ENCODE measurements at places on chromosomes 1 and 21.

GRCh38 chr1:117092594-117092993 is 29.0 kb downstream of the TRIM45 start:
- no peak for DNase-seq

GRCh38 chr1:177914603-177915002 is 55.3 kb downstream of the SEC16B start:
- no peak for DNase-seq

GRCh38 chr1:154276797-154277196 is 4.4 kb downstream of the HAX1 start:
- no peak for DNase-seq

DNA sequence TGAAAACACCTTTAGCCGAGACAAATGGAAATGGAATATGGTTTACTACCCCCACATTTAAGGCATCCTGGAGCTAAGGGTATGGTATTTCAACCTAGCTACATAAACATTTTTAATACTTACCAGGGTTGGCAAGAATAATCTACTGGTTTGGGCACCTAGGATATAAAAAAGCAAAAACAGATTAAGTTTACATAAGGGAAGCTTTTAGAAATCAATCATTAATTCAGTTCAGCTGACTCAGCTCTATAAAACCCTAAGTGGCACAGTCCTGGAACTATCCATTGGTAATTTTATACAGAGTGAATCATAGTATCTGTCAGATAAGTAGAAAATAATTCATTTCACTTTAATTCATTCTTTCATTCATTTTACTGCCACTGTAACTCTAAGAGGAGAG is 355.2 kb downstream of the VAV3 start:
- no peak for DNase-seq

DNA sequence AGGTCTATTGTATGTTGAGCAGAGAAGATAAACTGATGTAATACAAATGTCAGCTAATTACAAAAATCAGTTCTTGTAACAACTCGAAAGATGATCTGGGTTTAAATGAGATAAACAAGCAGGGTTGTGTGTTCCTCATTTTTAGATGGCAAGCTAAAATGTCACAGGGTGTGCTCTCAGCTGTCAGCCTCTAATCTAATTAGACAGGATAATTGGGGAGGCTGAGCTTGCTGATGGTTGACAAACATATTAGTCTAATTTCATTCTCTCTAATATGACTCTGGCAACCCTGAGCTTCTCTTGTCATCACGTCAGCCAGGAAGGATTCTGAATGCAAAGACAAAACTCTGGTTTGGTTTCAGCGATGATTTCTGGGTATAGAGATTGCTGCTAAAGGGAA is 335.3 kb upstream of the KAZN start:
- DNase-seq: no peak

DNA sequence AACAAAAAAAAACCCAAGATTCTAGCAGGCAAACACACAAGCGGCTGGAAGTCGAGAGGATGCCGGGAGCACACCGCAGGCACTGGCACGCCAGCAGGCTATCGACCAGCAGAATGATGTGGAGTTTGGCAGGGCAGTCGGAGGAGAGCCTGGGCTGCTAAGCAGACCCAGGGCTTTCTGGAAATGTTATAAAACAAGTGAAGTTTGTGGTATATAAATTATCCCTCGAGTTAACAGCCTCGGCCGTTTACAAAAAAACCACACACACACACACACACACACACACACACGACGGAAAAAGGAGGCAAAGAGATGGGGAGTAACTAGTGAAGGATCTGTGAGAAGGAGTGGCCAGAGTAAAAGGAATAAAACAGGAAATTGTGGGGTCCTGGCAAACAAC is 87.2 kb upstream of the IVNS1ABP start:
- DNase-seq: no peak

DNA sequence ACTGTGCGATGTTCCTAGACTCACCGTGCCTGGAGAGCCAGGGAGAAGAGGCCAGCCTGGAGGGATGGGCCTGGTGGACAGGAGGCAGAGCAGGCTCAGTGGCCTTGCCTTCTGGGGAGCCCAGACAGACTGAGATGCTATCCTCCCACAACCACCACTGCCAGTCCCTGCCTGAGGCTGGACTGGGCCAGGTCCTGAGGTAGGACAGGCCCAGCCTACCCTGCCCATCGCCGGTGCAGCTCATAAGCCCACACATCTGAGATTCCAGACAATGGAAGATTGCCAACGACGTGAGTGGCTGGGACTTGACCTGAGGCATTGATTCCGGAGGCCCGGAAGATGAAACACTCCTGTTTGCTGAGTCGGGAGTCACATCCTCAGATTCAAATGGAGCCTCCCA is 5.8 kb downstream of the CLEC20A start:
- DNase-seq: no peak

- DNase-seq: no peak
Measured at GRCh38 chr1:39386997-39387396, 104.4 kb upstream of the BMP8A start.

- no peak for DNase-seq
Measured at GRCh38 chr1:18776777-18777176, 82.7 kb downstream of the TAS1R2 start.

- DNase-seq: no peak
Measured at GRCh38 chr1:156281693-156282478, 739 bp downstream of the SMG5 start.

DNA sequence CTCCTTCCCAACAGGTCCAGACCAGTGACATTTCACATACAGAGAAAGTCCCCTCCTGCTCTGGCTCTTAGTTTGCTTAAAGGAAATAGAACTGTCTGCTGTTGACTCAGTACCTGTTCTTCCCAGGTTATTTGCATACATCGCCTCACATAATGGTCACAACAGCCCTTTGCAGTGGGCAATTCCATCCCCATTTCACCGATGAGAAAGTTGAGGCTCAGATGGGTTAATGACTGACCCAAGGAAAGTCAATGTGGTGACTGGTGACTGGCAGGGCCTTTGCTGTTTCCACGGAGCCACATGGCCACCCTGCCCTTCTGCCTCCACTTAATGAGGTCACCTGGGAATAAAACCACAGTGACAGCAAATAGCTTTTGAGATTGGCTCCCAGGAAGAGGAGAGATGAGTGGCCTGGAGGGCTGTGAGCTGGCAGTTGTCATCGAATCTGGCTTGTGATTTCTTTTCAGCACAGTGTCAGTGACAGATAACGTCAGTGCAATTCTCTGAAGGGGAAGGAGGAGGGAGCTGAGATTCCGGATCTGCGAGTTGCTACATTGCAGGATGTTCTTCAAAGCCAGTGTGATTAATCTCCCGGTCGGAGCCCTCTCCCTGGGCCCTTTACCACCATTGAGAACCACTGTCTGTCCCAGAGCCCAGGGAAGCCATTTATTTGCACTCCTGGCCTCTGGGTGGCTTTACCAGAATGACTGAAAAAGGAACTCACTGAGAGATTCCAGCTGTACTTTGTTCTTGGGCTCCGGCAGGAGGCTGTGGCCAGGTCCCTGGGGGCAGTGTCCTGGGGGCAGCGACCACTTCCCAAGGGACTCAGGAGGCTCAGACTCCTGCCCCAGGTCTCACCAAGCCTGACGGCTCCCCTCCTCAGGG is 117.2 kb downstream of the CNIH3 start:
- DNase-seq: no peak

DNA sequence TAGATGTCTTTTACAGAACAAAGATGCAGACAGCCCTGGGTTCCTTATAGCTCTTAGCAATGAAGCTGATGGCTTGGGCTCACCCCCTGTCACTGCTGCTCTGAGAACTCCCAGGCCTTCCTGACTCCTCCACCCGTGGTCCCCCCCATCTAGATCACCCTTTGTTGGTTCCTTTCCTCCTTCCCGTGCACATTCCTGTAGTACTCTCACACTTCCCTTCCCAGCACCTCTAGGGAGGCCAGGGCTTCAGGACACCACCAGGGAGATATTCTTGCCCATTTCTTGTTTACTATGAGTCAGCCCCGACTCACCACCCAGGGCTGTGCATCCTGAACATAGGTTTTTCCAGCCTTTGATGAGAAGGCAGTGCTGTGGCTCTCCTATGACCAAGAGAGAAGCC is 14.4 kb upstream of the NOS1AP start:
- DNase-seq: no peak

GRCh38 chr1:204873714-204874113 is 3.1 kb downstream of the NFASC start:
- no peak for DNase-seq

DNA sequence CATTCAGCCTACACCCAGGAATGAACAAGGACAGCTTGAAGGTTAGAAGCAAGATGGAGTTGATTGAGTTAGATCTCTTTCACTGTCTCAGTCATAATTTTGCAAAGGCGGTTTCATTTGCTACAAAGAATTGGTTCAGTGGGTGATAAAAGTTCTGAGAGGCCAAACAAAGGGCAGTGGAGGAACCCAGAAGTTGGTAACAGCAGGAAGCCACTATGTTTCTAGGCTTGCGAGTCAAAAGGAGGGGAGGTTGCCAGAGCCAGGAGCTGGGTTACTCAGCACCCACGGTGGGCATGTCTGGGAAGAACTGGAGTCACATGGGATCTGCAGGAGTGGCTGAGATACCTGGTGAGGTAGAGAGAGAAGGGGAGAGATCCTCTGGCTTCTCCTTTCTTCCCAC is 64.2 kb upstream of the MRPS6 start:
- DNase-seq: no peak

- no peak for DNase-seq
Measured at GRCh38 chr21:45988366-45989347, 7.1 kb downstream of the COL6A1 start.

DNA sequence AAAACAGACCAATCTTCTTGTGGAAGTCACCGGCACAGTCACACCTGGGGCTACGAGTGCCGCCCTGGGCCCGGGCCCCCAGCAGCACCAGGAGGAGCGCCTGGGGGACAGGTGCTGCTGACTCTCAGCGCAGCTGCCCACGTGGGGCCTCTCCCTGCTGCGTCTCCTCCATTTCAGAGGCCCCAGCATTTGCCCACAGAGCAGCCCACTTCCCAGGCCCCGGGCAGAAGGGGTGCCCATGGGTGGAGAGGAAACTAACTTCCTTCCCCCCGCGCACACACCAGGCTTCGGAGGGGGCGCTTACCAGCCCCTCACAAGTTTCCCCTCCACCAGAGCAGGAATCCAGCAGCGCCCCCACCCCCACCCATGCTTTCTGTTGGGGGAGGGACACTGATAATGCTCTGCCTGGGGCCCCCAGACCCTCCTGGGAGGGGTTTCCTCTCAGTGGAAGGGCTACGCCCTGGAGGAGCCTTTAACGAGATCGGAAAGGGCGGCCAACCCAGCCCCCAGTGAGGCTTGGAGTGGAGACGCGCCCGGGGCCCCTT is 440 bp downstream of the TNFRSF25 start:
- DNase-seq: no peak

- no peak for DNase-seq
Measured at GRCh38 chr1:50346621-50347020, 76.6 kb downstream of the DMRTA2 start.

DNA sequence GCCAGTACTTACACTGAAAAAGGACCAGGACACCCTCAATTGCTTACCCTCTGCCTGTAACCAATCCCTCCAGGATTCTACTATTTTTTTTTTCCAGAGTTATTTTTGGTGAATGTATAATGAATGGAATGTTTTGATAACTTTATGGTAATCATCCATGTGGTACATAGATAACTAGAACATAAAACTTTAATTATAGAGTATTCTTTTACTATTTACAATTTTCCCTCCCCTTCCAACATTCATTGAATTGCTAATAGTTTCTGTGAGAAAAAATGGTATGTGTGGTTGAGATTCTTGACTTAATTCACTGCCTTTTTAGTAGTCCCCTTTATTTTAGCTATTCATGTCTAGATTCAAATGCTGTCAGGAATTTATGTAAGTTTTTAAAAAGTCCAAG is 164.6 kb downstream of the CYYR1 start:
- DNase-seq: no peak

DNA sequence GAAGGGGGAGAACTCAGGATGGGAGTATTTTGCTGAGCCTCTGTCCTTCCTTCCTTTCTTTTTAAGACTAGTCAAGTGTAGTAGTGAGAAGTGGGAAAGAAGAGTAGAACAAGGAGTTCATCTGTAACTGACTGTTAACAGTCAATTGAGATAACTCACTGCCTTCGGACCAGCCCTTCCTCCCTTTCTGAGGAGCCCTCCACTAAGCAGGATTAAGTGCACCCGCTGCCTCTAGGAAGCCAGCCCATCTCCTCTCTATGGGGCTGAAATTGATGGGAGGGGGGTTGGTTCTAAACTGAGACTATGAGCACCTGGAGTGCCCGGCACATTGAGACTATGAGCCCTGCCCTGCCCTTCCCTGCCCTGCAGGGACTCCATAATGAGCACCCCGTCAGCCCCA is 72.7 kb upstream of the TINAGL1 start:
- DNase-seq: no peak

DNA sequence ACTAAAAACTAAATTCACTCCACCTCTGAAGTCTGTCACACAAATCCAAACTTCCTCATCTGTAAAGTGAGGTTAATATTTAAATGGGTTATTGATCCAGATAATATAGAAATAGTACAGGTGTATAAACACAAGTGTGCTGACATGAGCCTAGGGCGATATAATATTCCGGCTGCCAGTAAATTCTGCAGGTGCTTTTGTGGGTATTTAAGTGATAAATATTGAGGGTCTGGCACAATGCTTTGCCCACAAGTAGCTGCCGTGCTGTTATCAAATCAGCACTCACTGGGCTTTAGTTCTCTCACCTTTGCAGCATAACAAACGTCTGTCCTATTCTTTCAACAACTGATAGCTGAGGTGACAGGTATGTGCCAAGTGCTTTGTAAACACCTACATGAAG is 7.6 kb downstream of the PABPC4 start:
- DNase-seq: no peak

GRCh38 chr21:31198575-31198974 is 145.5 kb downstream of the TIAM1 start:
- peak; percentile 21 for DNase-seq

GRCh38 chr1:39835935-39836594 is 47.2 kb downstream of the TRIT1 start:
- no peak for DNase-seq

DNA sequence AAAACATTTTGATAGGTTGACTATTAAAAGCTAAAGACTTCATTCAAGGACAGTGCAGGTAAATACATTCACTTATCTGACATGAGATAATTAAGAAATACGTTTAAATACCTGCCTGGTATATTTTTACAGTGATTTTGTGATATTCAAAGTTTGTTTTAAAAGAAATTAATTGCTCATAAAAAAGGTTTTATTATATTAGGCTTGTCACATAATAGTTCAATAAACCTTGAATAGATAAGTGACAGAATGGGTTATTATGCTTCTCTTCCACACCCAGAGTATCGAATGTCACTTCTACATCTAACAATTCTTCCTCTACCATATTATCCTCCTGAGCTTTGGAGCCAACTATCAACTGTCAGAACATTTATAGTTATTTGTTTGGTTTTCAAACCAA is 60.0 kb downstream of the LTN1 start:
- DNase-seq: no peak

DNA sequence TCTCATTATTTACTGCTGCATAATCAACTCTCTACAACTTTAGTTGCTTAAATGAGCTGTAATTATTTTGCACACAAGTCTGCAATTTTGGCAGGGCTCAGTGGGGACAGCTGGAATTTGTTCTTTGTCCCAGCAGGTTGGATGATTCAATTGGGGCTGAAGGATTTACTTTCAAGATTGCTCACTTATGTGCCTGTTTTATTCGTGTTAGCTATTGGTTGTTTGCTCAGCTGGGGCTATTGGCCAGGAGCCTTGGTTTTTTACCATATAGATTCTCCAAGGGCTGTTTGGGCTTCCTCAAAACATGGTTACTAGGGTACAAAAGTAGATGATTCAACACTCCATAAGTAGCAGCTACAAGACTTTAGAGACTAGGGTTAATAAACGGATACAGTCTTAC is 13.4 kb downstream of the OR10R2 start:
- no peak for DNase-seq

- no peak for DNase-seq
Measured at GRCh38 chr1:71561729-71562128, 480.9 kb upstream of the ZRANB2 start.

All from cerebellar nuclear complex (tissue), 1 donor.